ENCODE measurements at places on chromosomes 1 and 21. TPM values are rescaled to one million over a fixed set of nuclear protein-coding genes. Genes with fewer than 3 reads are reported as not detected.

Gene NES
- total RNA-seq: not detected

Gene MYOM3
- not detected for total RNA-seq

GRCh38 chr1:8420318-8420717, 102.4 kb downstream of the SLC45A1 start:
- H3K4me1 ChIP-seq: peaks cover 23% of the 10 kb centered on the region
- no peak for DNase-seq
- H3K27ac ChIP-seq: no peak overlapping the region
- H3K4me3 ChIP-seq: no peak overlapping the region

- H3K36me3 ChIP-seq: no peaks in the 10 kb centered on the region
- peaks cover 24% of the 10 kb centered on the region for H3K4me1 ChIP-seq
- no peak for DNase-seq
- H3K27me3 ChIP-seq: peaks cover 30% of the 10 kb centered on the region
- H3K27ac ChIP-seq: no peak overlapping the region
These were observed 25.2 kb downstream of the ILDR2 start for GRCh38 chr1:166950156-166950555.

GRCh38 chr1:112532064-112532463, 23.3 kb downstream of the WNT2B start:
- H3K4me1 ChIP-seq: no peaks in the 10 kb centered on the region
- no peak overlapping the region for H3K4me3 ChIP-seq
- DNase-seq: no peak
